ENCODE measurements at places on chromosomes 2 and 18.

GRCh38 chr2:178208817-178209216, 14.5 kb downstream of the OSBPL6 start:
- DNase-seq, result no peak

DNA sequence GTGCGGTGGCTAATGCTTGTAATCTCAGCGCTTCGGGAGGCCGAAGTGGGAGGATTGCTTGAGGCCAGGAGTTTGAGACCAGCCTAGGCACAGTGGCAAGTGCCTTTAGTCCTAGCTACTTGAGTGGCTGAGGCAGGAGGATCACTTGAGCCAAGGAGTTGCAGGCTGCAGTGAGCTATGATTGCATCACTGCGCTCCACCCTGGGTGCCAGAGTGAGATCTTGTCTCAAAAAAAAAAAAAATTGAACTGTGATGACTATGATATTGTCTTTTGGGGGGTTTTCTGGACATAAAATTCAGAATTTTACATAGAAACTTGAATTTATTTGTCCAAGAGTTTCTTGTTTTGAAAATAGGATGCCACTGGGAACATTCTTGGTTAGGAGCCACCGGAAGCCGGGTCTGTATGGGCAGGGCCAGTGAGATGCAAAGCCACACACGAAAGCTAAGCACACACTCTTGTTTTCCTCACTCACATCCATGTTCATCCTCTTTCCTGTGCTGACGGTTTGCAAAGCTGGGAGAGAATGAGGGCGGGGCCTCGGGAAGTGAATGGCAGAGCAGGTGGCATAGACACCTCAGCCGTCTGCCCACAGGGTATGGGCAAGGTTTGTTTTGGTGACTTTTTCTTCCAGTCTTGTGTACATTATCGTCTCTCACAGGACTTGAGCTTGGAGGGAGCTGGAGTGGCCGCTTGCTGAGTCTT, 12.6 kb downstream of the AGAP1 start:
- DNase-seq, result no peak

DNA sequence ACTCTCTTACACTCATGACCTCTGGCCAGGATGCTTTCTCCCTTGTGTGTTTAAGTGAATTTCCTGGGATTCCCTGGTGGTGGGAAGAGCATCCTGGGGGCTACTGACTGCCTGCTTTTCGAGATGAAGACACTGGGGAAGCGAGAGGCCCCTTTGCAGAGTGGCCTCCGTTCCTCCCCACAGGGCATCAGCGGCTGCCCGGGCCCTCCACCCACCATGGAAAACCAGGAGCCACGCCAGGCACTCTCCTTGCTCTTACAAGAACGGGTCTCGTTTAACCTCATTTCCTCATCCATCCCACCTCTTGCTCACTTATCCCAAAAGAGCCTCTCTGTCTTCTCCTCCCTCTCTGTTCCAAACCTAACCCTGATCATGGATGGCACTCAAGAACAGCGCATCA, 17.8 kb downstream of the CHST10 start:
- DNase-seq, result no peak

DNA sequence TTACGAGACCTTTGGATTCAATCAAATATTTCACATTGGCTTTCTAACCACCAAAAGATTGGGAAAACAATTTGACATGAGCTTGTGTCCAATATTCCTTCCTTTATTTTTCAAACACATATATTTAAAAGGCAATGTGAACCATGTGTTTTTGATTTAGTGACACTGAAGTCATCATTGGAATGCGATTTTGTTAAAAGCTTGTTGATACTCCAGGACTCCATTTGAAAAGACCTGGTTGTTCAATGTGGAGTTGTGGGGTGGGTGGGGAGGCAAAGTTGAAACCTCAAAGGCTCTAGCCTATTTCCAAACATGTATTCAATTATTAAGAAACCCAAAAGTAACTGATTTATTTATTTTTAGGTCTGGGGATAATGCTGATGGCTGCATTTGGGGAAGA, 114.1 kb upstream of the TRIB2 start:
- DNase-seq, result no peak

- DNase-seq, result no peak
These were observed 227.5 kb upstream of the SMAD2 start for GRCh38 chr18:48157956-48158355.

GRCh38 chr18:63871836-63872235, 15.7 kb upstream of the SERPINB2 start:
- DNase-seq, result no peak

DNA sequence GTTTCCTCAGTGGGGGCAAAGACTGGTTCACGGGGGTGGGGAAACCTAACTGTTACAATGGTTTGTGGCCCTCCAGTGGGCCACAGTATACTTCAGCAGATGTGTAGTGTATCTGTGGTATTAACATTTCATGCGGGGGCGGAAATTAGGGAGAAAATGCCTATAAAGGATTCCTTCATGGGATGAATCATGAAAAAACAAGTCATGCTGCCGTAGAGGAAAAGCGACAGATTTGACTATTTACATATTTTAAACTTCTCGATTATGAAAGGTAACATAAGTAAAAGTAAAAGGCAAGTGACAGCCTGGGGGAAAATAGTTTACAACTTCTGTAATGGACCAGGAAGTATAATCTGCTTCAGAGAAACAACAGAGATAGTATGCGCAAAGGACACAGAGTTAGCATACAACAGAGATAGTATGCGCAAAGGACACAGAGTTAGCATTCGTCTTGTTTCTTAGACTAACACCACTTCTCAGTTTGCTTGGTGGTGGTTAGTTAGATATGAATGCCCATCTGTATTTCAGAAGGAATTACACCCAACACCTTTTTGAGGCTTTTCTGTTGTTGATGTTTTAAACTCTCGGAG, 41.1 kb downstream of the MRPS9 start:
- DNase-seq, result no peak

DNA sequence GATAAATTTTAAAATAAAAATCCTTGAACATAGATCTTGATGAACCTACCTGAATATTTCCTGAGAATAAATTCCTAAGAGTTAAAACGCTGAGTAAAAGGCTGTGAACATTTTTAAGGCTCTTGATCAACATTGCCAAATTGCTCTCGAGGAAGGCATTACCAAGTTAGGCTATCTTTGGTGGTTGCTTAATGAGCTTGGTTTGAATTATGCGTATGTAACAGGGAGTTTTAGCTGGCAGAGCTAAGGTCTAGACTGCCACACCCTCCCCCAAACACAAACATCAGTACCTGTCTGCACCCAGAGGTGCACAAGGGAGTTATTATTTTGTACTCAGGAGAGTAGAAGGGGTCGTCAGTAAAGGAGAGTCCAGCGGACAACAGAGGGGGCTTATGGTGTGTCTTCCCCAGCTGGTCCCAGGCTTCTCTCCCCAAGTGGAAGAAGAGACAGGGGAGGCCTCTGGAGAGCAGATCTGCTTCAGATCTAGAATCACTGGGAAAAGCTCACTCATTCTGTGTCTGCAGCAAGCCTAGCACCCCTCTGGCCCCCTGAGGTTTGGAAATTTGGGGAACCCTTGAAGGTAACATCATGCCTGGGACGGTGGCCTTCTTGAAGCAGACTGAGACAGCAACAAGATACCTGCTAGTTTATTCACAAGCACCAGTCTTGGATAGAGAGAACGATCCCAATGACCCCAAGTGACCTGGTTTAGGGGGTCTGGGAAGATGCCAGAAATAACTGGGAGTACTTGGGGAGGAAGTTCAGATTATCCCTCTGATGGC, 197.2 kb upstream of the ID2 start:
- DNase-seq, result no peak

DNA sequence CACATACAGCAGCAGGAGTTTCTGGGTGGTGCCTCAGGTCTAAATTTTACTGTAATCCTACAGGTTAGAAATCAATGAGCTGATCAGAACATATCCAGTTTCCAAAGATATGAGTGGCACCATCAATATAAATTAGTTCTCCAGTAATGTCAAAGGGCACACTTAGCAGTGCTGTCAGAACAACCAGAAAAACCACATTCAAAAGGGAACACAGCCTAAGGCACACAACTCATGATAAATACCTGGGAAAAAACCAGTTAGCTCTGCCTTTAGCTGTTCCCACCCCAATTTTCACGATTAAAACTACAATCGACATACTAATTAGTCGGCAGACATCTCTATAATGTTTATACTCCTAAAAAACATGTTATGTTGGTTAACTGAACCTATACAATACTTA, 31.5 kb downstream of the ATP8B1 start:
- DNase-seq, result no peak

DNA sequence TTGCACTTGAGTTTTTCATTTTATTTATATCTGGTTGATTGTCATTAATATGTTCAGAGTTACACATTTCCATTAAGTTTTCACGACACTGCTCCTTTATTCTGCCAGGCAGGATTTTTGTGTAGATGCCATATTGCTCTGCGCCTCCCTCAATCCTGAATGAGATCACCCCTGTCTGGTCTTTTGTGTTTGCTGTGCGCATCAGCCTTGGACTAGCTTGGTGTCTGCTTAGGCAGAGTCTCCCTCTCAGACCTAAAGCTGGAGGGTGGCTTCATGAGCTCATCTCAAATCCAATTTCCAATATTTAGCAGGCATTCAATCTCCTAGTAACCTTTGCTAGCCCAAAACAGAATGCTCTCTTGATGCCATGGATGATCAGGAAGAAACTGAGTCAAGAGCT, 137.4 kb downstream of the SMAD7 start:
- no peak for DNase-seq

DNA sequence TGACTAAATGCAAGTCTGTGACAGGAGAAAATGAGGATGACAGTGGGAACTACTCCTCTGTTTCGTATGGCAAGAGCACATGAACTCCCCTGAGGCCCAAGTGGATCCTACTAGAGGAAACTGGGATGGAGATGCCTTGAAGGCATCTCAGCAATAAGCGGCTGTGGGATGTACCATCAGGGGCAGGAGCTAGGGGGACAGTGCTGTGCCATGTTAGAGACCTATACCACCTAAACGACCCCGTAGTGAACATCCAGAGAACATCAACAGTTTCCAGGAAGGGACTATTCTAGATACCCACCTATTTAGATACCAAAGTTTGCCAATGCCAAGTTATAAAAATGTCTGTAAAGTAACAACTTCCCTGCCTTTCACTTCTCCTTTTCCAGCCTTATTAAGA, 860.8 kb upstream of the ACVR2A start:
- DNase-seq, result no peak

GRCh38 chr2:134083548-134083947, 170.3 kb upstream of the MGAT5 start:
- no peak for DNase-seq

GRCh38 chr2:23235736-23236135, 149.2 kb upstream of the KLHL29 start:
- DNase-seq, result no peak

GRCh38 chr18:48566589-48566988, 27.8 kb downstream of the CTIF start:
- DNase-seq, result no peak

DNA sequence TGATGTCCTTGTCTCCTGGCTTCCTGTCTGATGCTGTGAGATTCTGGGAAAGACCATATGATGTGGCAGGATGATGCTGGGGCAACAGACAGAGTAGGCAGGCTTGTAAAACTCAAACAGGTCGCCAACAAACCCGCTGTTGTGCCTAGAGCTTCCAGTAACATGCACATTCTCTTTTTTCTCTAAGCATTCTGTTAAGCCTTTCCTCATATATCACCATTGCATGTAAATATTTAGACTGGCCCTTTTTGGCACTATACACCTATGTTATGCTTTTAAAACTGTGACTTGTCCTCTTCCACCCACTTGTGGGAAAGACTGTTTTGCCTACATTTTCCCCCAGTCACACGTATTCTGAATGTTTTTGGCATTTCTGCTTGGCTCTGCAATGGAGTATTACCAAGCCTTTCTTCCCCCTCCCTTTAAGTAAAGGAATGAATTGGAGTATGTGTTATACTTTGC, 250.4 kb upstream of the TANK start:
- DNase-seq, result no peak

DNA sequence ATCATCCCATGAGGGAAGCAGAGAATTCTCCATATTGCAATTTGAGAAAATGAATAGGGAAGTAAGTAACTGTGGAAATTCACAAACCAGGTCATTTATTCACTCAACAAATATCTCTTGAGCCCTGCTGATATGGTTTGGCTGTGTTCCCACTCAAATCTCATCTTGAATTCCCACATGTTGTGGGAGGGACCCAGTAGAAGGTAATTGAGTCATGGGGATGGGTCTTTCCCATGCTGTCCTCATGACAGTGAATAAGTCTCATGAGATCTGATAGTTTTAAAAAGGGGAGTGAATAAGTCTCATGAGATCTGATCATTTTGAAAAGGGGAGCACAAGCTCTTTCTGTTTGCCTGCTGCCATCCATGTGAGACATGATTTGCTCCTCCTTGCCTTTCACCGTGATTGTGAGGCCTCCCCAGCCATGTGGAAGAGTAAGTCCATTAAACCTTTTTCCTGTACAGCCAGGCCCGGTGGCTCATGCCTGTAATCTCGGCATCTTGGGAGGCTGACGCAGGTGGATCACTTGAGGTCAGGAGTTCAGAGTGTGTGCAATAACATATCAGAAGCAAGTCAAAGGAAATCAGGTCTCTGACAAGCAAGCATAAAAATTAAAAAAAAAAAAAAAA, 193.2 kb downstream of the NDUFA10 start:
- no peak for DNase-seq

DNA sequence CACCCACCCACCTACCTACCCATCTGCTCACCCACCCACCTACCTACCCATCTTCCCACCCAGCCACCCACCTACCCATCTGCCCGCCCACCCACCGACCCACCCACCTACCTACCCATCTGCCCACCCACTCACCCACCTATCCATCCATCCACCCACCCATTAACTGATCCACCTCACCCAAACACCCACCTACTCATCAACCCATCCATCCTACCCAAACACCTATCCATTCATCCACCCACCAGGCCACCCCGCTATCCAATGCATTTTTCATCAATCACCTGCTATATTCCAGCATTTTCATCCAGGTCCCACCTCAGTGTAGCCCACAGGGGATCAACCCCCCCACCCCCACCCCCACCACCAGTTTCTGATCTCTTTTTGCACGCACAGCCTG, 121.8 kb downstream of the GLI2 start:
- DNase-seq, result no peak

DNA sequence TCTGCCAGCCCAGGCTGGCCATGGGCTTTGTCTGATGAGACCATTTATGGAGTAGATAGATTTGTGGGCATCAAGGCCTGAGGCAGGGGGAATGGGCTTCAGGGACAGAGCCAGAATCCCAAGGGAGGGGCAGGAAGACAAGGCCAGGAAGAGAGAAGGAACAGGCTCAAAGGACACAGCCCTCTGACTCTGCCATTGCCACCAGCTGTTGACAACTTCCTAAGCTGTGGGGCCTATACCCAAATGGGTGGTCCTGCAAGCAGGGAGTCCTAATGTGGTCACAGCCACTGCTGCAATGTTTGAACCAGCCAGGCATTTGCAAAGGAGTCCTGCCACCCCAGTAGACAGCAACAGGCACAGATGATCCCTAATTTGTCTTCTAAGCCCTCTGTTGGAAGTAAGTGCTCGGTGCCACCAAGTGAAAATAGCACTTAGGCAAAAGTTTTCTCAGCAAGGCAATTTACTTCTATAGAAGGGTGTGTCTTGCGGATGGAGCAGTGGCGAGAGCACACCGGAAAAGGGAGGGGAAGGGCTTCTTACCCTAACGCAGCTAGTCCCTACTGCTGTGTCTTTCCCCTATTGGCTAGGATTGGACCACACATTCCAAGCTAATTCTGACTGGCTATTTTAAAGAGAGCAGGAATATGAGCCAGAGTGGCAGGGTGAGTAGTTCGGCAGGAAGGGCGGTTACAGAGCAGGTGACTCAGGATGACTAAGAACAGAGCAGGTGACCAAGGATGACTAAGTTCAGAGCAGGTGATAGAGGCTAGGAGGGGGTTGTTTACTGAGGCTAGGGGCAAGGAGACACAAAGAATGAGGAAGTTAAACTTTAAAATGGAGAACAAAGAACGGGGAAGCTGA, 47.2 kb downstream of the C1QL2 start:
- DNase-seq, result no peak

GRCh38 chr2:197873293-197873701, 68.9 kb downstream of the PLCL1 start:
- no peak for DNase-seq

Measured in T-helper 1 cell (primary cell).